ENCODE measurements at places on chromosomes 11 and 22. TPM values are rescaled to one million over a fixed set of nuclear protein-coding genes. Genes with fewer than 3 reads are reported as not detected.

DNA sequence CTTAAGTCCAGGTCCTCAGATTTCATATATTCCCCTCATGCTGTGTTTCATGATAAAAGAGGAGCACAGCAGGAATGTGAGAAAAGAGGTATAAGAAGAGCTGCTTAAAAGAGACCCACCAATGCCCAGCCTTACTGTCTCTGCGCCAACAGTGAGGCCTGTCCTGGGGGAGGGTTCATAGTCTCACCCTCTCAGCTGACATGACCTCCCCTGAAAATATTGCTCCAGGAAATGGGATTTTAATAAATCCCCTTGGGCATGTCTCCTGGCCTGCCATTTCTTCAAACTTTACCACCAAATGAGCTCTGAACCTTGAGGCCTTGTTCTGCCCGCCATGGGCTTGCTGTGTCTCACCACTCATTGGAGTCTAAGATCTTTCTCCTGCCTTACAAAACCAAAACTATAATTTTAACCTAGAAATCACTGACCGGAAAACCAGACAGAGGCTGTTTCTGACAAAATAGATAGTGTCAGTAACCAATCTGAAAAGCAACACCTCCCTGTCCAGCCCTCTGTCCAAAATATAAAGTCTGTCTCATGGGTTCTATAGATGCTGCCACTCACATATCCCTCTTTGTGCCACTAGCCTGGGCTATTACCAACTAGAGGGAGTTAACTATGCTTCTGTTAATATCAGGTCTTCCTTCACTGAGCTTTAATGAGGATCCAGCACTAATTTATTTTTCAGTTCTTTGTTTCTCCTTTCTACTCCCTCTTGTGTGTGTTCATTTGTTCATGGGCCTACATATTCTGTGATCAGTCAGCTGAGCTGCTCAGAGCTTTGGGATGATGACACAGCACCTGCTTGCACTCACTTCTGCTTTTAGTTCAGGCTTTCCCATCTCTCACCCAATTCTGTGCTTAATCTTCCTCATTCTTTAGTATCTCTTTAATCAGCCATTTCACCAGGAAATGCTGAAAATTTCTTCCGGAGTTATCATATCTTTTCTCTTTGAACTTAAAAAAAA lies at the start of gene OR2AG2:
TSS of gene OR2AG2 (minus strand) at position 51 of the 968 bp plus-strand sequence. CDS start 3,019 bp downstream, outside the sequence.
- no peak within 1 kb of the TSS for H3K4me3 ChIP-seq
- no peaks in the 10 kb centered on the region for H3K4me1 ChIP-seq
- H3K27me3 ChIP-seq: peaks cover 64% of the 10 kb centered on the region
- no peak for DNase-seq
- no peaks in the 10 kb centered on the region for H3K36me3 ChIP-seq

DNA sequence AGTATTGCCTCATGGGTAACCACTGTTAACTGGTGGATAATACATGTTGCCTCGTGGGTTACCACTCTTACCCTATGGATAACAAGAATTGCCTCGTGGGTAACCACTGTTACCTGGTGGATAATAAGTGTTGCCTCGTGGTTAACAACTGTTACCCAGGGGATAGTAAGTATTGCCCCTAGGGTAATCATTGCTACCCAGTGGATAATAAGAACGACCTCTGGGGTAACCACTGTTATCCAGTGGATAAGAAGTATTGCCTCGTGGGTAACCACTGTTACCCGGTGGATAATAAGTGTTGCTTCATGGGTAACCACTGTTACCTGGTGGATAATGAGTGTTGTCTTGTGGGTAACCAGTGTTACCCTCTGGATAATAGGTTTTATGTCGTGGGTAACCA lies 28.1 kb upstream of the NXPE4 start:
- H3K27me3 ChIP-seq: no peaks in the 10 kb centered on the region
- DNase-seq: no peak
- H3K4me1 ChIP-seq: no peaks in the 10 kb centered on the region

DNA sequence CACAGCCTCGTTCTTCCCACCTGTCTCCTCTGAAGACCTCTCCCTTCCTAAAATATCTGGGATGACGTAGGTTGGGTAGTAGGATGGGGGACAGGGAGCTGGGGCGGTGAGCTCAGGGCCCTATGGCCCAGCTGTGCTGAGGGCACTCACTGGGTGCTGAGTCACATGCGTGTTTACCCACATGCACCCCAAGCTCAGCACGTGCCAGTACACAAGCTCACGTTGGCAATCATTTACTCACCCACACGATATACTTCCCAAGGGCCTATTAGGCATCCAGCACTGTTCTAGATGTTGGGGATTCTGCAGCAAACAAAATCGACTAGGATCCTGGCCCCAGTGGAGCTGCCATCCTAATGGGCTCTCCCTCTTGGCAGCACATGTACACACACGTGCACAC lies 28.7 kb downstream of the ARAP1 start:
- H3K36me3 ChIP-seq: peaks cover 25% of the 10 kb centered on the region
- no peaks in the 10 kb centered on the region for H3K27me3 ChIP-seq
- H3K27ac ChIP-seq: no peak overlapping the region
- DNase-seq: peak; percentile 20
- H3K4me3 ChIP-seq: no peak overlapping the region

DNA sequence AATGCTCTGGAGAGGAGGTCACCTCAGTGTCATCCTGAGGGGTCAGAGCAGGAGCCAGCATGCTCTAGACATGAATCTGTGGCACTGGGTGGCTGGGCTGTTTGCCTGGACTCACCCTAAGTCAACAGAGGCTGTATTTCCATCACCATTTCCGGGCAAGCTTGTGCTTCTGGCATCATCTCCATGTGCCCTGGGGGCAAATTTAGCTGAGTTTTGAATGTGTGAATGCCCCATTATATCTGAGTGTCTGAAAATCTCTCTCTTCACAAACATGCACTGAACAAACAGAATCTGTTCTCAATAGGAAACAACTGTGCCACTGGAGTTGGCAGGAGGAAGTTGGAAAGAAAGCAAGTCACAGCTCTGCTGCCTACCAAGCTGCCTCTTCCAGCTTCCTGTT lies 356.2 kb downstream of the GRM5 start:
- H3K4me3 ChIP-seq: no peak overlapping the region
- H3K36me3 ChIP-seq: no peaks in the 10 kb centered on the region
- H3K27ac ChIP-seq: peak overlapping the region; percentile 8
- H3K27me3 ChIP-seq: no peaks in the 10 kb centered on the region
- DNase-seq: peak; percentile 69

GRCh38 chr22:44622679-44623078 lies 79.3 kb upstream of the PRR5 start:
- peaks cover 48% of the 10 kb centered on the region for H3K27me3 ChIP-seq
- no peak for DNase-seq
- no peak overlapping the region for H3K4me3 ChIP-seq
- H3K27ac ChIP-seq: no peak overlapping the region

DNA sequence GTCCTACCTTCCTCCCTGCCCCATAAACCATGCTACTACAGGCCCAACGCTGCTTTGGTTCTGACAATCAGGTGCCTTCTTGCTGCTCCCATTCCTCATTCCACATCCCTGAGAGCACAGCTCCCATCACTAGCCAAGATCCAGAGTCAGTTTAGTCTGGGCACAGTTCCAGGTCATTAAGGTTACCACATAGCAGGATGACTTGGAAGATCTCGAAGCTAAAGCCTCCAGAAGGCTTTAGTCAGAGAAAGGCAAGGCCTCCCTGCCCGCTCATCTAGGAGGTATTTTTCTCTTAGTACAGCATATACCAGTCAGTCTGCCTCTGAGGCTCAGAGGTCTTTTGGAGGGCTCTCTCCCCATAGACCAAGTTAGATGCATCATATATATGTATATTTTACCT lies 30.3 kb downstream of the TRIM66 start:
- no peak for DNase-seq
- H3K4me3 ChIP-seq: no peak overlapping the region
- no peaks in the 10 kb centered on the region for H3K4me1 ChIP-seq
- no peak overlapping the region for H3K27ac ChIP-seq
- no peaks in the 10 kb centered on the region for H3K36me3 ChIP-seq

- no peak overlapping the region for H3K27ac ChIP-seq
- H3K4me1 ChIP-seq: peaks cover 6% of the 10 kb centered on the region
- H3K27me3 ChIP-seq: no peaks in the 10 kb centered on the region
- DNase-seq: no peak
- no peaks in the 10 kb centered on the region for H3K36me3 ChIP-seq
These were observed 49.7 kb downstream of the EXT2 start for GRCh38 chr11:44145011-44145775.

- no peaks in the 10 kb centered on the region for H3K4me1 ChIP-seq
- H3K27ac ChIP-seq: no peak overlapping the region
- peaks cover 53% of the 10 kb centered on the region for H3K27me3 ChIP-seq
- H3K4me3 ChIP-seq: no peak overlapping the region
- H3K36me3 ChIP-seq: no peaks in the 10 kb centered on the region
These were observed 100.8 kb upstream of the TTC12 start for GRCh38 chr11:113213549-113213948.

DNA sequence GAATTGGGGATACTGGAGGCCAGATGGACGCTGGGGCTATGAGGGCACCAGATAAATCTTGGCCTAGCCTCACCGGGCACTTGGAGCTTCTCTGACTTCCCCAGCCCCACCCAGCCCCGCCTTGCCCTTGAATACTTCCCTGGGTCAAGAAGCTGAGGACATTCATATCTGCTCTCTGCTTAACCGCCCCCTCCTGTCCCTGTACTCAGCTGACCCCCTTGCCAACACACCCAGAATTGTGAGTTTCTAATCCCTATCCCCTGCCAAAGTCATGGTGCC lies 22.0 kb downstream of the FADS3 start:
- H3K4me1 ChIP-seq: peaks cover 8% of the 10 kb centered on the region
- H3K27ac ChIP-seq: no peak overlapping the region
- H3K36me3 ChIP-seq: no peaks in the 10 kb centered on the region

DNA sequence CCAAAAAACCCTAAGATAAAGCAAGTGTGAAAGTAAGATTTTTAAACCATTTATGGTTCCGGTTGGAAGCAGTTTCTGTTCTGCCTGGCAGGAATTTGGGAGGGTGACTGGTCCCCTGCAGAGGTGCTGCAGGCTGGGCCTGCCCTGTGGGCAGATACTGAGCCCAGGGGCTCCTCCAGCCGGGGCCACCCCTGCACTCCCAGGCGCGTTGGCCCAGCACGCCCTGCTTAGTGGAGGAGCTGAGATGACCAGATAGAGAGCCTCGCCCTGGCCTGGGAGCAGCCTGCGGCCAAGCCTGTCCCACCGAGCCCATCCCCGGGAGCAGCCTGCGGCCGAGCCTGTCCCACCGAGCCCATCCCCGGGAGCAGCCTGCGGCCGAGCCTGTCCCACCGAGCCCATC lies 8.0 kb downstream of the PHLDA2 start:
- peak overlapping the region; percentile 34 for H3K27ac ChIP-seq
- no peak overlapping the region for H3K4me3 ChIP-seq
- no peak for DNase-seq
- H3K36me3 ChIP-seq: peaks cover 38% of the 10 kb centered on the region
- H3K27me3 ChIP-seq: no peaks in the 10 kb centered on the region

GRCh38 chr11:129917231-129917630 lies 21.9 kb upstream of the NFRKB start:
- H3K4me1 ChIP-seq: no peaks in the 10 kb centered on the region
- H3K27ac ChIP-seq: no peak overlapping the region
- H3K36me3 ChIP-seq: no peaks in the 10 kb centered on the region
- no peak for DNase-seq
- H3K27me3 ChIP-seq: no peaks in the 10 kb centered on the region
- no peak overlapping the region for H3K4me3 ChIP-seq

Gene TST
- total RNA-seq: 64.7 TPM

Gene SLC37A2
- 4.3 TPM for total RNA-seq

Gene TMEM223
- total RNA-seq: 20.5 TPM

Gene SUSD2
- total RNA-seq: 3.1 TPM

Gene GRAP2
- total RNA-seq: not detected

Gene INSC
- not detected for total RNA-seq

Gene MS4A6E
- total RNA-seq: not detected

Gene WNT11
- total RNA-seq: not detected

Data from Calu3 (cell line).